Forelimb muscle (tissue), 1 donor: ENCODE measurements at places on chromosomes 7 and 10.

DNA sequence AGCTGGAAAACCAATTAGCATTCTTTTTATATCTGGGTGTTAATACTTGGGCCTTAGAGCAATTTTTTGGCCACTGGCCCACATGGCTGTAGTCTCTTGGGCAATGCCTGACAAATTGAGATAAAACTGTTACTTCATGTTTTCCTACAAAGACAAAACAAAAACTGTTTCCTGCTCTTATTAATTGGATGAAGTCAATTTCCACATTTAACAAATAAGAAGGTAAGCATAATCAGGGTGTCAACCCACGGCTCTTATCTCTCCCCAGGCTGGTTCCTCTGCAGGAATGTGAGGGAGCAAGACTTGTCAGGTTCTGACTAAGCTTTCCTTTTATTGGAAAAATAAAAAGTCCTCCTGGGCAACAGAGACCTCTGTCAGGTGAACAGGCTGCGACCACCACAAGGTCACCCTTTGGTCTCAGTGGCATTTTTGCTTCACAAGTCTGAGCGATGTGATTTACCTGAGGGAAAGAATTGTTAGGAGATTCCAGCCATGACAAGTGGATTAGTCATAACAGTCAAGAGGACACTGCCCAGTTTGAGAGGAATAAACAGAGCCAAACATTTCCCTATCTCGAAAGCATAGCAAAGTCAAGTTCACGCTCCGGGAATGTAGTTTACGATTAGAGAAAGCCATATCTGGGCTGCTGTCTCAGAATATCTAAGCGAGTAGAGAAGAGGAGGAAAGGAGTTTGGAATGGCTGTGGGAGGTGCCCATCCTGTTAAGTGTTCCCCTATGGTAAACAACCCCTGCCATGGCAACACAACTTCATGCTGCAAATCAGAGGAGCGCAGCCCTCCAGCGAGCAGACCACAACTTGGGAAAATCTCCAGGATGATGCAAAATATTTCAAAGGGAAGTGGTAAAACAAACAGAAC, 144.4 kb downstream of the TES start:
- DNase-seq = peak; percentile 76

DNA sequence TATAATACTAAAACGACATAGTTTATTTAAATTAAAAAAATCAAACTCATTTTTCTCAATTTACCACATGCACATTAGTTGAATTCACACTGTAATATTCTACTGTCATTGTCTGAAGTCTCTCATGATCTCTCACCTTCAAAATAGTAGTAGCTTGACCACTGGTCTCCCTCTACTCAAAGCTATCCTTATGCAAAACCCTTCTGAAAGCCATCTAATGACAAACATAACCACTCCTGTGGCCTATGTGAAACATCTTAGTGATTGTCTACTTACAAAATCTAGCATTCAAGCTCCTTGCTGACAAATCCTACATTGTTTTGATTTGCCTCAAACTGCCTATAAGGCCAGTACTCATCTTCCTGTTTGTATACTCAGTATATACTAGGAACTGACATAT, 606.0 kb upstream of the GHITM start:
- DNase-seq = no peak

DNA sequence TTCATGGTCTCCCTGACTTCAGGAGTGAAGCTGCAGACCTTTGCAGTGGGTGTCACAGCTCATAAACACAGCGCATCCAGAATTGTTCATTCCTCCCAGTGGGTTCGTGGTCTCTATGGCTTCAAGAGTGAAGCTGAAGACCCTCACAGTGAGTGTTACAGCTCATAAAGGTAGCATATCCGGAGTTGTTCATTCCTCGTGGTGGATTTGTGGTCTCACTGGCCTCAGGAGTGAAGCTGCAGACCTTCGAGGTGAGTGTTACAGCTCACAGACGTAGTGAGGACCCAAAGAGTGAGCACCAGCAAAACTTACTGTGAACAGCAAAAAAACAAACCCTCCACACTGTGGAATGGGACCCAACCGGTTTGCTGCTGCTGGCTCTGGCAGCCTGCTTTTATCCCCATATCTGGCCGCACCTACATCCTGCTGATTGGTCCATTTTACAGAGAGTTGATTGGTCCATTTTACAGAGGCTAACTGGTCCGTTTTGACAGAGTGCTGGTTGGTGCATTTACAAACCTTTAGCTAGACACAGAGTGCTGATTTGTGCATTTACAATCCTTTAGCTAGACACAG, 308.8 kb downstream of the PTPRN2 start:
- no peak for DNase-seq

DNA sequence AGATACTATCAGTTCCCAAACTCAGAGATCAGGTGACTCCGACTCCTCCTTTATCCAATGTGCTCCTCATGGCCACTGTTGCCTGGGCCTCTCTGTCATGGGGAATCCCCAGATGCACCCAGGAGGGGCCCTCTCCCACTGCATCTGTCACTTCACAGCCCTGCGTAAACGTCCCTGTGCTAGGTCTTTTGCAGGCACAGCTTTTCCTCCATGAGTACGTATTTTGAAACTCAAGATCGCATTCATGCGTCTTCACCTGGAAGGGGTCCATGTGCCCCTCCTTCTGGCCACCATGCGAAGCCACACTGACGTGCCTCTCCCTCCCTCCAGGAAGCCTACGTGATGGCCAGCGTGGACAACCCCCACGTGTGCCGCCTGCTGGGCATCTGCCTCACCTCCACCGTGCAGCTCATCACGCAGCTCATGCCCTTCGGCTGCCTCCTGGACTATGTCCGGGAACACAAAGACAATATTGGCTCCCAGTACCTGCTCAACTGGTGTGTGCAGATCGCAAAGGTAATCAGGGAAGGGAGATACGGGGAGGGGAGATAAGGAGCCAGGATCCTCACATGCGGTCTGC, 162.2 kb downstream of the EGFR start:
- no peak for DNase-seq

- DNase-seq = no peak
Measured at GRCh38 chr10:106308284-106308683, 856.2 kb downstream of the SORCS1 start.

DNA sequence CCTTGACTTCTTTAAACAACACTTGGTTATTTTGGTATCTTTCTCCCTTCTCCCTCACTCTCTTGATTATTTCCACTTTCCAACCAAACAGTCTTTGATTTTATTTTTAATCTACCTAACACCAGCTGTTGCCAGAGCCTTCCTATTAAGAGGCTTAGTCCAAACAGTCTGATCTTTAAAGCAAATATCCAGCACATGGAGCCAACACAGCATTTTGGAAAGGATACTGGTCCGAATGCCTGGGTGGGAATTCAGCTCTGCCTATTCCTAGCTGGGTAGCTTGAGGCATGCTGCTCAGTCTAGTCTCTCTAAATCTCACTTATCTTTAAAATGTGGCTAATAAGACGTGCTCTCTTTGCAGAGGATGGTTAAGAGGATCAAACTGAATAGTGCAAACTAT, 129.3 kb downstream of the NRCAM start:
- no peak for DNase-seq

DNA sequence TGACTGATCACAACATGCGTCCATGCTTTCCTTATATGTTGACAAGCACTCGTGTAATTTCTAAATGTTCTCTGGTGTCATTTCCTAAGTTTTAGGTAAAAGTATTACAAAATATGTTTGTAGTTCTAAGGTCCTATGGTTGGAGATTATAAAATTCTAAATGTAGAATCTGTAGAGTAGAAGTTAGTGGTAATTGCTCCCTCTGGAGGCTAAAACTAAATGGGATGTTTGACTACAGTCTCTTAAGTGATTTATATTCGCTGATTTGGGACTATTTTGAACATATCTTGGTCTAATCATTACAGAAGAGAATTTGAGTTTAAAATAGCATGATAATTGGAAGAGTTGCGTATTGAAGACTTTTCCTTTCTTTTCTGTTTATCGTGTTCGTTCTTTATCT, 74.1 kb downstream of the ZMYND11 start:
- no peak for DNase-seq

DNA sequence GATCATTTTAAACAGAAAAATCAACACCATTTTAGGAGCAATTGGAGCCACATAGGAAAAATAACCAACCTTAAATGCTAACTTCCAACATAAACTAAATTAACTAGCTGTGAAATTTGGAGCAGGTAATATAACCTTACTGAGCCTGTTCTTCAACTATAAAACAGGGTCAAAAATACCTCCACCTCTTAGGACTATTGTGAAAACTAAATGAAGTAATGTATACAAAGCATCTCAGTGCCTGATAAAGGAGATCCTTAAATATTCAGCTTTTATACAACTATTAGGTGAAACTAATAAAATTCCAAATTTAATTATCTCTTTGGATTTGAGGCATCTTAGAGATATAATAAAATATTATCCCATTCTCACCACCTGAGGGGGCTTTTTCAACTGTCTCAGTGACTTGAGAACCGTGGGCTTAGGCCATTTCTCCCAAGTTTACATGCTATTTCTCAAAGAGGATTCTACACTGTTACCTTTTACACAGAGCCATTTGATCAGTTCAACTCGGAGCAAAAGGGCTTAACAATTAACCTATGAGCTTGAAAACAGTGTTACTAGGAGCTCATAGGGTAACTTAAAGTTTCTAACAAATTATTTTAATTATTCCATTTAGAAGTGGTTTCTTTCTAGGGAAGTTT, 165.0 kb upstream of the ASAH2 start:
- DNase-seq = peak; percentile 11

GRCh38 chr10:54396031-54396430, 405.0 kb downstream of the PCDH15 start:
- DNase-seq = no peak

DNA sequence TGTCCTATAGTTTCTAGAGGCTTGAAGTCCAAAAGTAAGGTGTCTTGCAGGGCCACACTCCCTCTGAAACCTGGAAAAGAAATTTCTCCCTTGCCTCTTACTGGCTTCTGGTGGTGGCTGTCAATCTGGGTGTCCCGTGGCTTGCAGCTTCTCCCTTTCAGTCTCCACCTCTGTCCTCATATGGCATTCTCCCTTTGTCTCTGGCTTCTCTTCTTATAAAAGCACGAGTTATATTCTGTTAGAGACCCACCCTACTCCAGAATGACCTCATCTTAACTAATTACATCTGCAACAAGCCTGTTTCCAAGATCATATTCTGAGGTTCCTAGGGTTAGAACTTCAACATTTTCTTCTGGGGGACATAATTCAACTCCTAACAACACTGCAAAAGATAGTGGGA, 3.4 kb upstream of the GLI3 start:
- no peak for DNase-seq

DNA sequence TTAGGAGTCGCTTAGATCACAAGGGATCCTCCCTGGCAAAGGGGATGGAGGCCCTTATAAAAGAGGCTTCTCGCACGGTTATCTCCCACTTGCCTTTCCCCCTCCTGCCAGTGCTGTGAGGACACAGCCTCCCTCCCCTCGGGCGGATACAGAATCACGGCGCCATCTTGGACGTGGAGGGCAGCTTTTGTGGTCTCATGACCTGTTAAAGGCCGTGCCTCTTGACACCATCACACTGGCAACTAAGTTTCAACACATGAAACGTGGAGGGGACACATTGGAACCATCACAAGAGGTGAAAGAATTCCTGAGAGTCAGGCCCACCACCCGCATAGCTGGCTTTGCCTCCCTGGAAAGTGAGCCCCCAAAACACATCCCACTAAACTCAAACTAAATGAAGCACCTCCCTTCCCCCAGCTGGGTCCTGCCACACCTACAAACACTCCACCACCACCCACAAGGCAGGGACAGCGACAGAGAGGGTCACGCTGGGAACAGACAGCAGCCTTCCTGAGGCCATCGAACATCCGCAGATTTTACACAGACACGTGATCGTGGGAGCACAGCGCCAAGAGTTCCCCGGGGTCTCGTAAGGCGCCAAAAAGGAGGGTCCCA, 110.6 kb downstream of the TCERG1L start:
- DNase-seq = no peak

DNA sequence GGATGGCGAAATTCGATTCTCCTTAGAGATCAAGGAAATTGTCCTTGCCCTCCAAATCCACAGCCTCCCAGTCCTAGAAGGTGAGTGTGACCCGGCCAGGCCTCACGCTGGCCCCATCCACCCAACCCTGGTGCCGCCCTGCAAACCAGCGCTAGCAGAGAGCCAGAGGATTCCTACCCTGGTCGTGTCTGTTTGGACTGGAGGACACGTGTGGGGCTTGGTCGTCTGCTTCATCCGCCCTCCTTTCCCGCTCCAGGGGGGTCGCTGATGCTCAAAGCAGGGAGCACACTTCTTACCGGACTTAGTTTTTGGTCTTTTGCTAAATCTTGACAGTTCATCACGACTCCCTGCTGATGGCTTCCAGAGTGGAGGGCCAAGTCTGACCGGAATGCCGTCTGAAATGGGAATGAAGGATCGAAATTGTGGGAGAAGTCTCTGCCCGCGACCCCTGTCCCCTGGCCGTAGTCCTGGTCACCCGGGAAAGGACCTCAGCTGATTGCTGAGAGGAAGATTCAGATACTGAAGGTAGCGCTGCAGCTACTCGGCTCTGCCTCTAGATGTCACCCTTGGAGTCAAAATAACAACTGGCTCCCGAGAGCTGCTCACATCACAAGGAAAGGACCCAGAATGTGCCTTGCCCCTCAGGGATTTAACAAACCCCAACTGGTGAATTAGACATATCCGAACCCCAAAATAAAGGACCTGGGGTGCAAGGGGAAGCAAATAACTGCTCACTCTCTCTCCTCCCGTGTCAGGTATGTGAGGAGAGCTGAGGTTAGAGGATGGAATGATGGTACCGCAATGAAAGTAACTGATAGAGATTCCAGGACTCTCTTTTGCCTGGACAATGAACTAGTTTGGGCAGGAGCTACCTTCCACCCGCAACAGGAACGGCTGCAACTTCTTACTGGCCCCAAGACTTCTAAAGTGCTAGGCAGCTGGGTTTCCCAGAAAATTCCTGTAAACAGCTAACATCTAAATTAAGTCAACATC, 23.5 kb upstream of the ORC5 start:
- DNase-seq = no peak

DNA sequence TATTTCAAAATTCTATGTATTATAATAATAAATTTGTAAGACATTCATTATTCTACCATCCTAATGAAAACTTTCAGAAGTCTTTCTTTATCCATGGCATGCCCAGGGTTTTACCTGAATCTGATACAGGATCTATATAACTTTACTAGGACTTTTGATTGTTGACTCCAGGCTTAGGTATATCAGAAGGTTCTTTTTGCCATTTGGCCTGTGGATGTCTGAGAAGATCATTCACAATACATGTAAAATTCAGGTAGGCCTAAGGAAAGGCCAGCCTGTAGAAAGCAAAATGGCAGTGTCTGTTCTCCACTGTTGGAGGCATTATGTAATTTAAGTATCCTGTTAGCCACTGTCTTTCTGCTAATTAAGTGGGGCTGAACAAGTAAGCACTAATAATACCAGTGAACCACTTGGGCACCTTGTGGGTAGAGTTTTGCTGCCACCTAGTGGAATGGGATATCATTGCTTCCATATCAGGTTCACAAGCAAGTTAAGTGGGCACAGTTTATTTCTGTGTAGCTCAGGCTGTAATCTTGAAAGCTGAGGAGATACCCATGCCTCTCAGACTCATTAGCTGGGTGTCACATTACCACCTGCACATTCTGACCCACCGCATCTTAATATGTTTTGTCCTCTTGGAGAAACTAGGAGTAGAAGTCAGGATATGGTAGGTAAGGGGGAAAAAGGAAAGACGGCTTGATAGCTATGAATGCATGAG, 105.5 kb downstream of the SEPTIN7 start:
- DNase-seq = peak; percentile 53

- DNase-seq = no peak
Measured at GRCh38 chr7:106452031-106452851, 167.5 kb upstream of the NAMPT start.

GRCh38 chr7:121755818-121756552, 117.0 kb upstream of the PTPRZ1 start:
- DNase-seq = no peak
